Renal cortical epithelial cell (primary cell): ENCODE measurements at places on chromosomes 13 and 19. TPM values are rescaled to one million over a fixed set of nuclear protein-coding genes. Genes with fewer than 3 reads are reported as not detected.

DNA sequence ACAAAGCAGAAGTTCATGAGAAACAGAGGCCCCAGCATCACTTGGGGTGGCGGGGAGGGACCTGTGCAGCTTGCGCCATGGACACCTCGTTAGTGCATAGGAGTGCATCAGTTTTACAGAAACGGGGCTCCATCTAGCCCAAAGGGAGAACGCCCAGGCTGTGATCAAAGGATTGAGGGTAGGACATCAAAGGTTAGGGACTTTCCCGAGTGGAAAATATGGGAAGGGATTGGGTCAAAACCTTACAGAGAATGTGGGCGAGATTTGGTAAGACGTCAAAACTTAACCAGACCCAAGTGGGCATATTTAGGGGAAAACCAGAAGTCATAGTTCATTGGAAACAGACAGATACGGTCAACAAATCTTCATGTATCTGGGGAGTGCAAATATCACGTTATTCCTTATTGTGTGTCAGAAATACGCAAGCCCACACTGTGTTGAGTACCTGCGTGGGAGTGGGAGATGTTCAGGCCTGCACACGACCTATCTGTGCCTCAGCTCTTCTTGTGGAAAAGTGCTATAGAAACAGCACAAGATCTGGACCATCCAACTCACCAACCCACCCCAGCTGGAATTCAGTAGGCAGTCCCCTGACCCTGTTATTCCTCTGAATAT is 9.4 kb upstream of the GRAMD1A start:
- DNase-seq, result no peak

DNA sequence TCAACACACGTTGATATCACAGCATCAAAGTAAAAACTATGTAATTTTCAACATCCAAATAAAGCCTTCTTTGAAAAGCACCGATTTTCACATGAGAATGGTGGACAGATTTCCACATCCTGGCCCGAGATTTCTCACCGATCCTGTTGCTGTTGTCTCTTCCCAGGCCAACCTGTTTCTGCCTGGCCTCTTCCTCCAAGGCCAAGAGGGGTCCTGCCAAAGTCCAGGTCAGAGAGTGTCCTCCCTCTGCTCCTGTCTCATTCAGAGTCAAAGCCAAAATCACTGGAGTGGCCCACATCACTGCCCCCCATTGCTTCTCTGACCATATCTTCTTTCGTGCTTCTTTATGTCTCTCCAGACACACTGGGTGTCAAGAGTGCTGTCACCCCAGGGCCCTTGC is 49.5 kb downstream of the CHST8 start:
- no peak for DNase-seq

GRCh38 chr13:113239986-113240385 is 30.6 kb downstream of the CUL4A start:
- no peak for DNase-seq

- no peak for DNase-seq
These were observed 18.4 kb upstream of the TFDP1 start for GRCh38 chr13:113566227-113566561.

DNA sequence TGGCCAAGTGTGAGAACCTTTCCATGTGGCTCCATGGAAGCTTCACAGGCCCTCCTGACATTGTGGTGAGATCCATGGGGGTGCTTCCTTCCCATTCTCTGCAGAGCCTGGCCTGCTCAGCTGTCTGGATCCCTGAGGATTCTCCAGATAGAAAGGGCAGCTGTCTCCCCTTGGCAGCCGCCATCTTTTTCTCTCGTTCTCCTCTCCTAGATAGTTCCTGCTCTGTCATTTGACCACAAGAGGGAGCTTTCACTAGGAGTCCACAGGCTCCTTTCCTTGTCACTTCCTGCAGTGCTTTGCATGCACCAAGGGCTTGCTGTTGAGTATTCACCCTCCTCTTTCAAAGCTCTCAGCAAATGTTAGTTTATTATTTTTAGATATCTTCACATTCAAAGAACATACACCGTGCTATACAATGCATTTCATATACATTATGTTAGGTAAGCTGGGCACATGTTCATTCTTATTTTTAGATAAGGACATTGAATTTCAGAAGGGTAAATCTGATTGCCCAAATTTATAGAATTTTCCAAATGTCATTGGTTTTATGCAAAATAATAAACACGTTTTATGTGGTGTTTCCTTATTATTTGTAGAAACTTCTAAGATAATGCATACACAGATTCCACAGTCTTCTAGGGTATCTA is 133.2 kb downstream of the FRY start:
- peak; percentile 59 for DNase-seq

GRCh38 chr19:2665103-2665502 is 37.4 kb downstream of the GNG7 start:
- DNase-seq, result no peak

DNA sequence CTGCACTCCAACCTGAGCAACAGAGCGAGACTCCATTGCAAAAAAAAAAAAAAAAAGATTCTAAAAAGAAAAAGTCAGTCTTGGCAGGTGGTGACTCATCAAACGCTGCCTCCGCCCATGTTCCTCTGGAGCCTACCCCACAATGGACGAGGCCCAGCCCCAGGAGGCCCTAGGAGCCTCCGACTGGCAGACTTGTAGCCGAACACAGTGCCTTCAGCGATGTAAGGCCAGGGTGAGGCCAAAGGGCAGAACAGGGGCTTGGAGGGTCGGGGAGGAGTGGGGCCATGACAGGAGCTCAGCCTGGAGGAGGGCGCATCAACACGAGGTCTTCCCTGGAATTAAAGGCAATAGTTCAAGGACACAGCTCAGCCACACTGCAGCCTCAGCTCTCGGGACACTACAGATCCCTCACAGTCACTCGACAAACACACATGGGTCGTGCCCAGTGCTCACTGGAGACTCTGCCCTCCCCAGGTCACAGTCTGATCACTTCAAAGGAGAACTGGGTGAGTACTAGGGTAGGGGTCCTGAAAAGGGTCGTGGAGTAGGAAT is 5.1 kb downstream of the USE1 start:
- DNase-seq, result peak; percentile 65

DNA sequence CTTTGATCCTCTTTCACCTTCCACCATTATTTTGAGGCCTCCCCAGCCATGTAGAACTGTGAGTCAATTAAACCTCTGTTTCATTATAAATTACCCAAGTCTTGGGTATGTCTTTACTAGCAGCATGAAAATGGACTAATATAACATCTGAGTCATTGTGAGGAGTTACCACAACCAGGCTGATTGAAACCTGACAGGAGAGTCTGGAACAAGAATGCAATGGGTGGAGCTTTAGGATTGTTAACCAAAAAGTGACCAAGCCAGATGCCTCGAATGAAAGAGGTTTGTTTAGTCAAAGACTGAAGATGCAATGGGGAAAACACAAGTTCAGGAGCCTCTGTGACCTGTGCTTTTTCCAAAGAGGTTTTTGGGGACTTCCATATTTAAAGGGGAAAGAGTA is 659.0 kb downstream of the SLITRK6 start:
- no peak for DNase-seq

DNA sequence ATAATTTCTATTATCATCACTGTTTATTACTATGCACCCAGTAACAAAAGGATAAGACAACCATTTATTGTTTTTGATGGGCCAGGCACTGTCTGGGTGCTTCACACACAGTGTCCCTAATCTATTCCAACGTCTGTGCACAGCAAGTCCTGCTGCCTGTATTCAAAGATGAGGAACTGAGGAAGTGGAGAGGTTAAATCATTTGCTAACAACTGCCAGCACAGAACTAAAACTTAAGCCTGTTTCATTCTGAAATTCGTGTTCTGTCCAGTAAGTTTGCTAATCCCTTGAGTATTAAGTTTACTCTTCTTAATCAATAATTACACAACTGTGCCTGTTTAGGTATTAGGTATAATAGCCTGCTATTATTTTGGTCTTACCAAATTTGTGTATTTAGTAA is 41.9 kb downstream of the TEX26 start:
- no peak for DNase-seq

- no peak for DNase-seq
These were observed 64.6 kb downstream of the GGACT start for GRCh38 chr13:100523981-100524386.

- peak; percentile 61 for DNase-seq
These were observed 10.0 kb downstream of the ATP7B start for GRCh38 chr13:52001120-52001731.

DNA sequence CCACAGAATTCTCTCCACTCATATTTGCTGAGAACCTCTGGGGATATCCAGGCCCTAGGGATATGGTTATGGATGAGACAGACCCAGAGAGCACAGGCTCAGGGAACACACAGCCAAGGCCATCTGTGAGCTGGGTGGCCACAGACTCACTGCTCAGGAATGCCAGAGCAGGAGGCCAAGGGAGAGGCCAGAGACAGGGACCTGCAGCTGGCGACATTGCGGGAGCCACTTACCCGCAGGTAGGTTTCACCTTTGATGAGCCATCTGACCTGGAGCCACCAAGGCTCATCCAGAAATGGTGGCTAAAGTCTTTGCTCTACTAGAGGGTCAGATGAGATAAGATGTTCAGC is 29.4 kb downstream of the CCNE1 start:
- no peak for DNase-seq

- no peak for DNase-seq
These were observed 949.7 kb upstream of the SLITRK1 start for GRCh38 chr13:84831666-84832657.

DNA sequence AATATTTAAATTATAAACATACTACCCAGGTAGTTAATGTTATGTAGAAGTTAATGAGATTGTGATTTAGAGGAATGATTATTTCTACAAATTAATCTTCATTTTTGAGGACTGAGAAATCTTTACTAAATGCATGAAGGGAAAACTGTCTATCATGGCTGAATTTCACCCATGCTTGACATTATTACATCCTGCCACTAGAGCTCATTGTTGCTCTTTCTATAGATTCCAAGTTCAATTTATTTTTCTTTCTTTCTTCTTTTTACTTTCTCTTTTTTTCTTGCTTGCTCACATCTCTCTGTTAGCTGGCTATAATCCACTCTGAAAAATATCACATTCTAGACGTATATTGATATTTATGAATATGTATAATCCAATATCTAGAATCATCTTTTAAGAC is 505.0 kb upstream of the KLHL1 start:
- DNase-seq, result no peak

- DNase-seq, result no peak
These were observed 8.6 kb downstream of the RXFP2 start for GRCh38 chr13:31747966-31748365.

DNA sequence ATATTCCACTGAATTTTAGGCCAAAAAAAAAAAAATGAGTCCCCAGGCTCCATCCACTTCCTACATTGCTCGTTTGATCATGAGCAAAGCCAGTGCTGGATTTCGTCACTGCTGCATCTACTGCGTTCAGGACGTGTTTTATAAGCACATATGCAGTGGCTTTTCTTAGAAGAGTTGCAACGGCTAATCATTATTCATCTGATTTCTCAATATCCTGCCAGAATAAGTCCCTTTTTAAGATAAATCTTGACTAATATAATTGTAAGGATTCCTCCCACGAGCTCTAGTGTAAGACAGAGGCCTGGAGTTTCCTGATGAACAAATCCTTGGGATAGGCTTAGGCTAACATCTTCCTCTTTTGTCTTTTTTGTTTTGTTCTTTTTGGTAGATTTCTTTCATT is 19.5 kb downstream of the FAM124A start:
- no peak for DNase-seq

DNA sequence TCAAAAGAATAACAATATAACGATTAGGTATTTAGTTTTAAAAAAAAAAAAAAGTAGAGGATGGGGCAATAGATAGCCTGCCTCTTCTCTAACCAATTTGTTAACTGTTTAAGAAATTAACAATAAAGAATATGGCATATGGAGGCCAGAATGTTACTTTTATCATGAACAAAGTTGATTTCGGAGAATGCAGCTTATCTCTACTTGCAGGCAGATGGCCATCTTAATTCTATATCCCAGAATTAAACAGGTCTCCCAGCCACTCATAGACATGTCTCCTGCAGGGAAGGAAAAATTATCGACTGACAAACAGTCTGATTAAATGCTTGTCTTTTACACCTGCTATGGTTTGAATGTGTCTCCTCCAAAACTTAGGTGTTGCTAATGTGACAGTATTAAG is 96.6 kb downstream of the SLC25A15 start:
- no peak for DNase-seq

DNA sequence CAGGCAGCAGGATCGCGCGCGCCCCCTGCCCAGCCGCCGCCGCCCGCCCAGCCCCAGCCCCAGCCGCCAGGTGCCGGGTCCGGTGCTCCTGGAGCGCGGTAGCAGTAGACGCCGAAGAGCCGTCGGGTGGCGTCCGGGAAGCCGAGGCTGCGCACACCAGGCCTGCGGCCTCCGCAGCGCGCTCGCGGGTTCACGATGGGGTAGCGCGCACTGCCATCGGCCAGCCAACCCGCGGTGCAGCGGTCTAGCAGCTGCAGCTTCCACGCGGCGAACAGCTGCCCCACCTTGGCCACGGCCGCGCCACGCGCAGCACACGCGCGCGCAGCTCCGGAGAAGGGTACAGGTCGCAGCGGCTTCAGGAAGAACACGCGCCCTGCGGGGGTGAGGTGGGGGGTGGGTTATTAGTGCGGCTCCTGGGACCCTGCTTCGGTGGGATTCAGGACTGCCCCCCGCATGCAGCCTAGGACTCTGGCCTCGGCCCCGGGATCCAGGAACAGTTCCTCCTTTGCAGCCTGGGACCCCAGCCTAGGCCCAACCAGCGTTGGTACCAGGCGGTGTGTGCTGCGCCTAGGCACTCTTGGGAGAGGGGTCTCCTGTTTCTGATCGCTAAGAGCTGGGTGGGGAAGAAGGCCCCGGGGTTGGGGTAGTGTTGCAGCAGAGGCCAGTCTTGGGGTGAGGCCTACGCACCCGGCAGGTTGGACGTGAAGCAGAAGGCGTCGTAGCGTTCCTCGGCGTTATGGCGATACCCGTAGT is 15.1 kb downstream of the TM6SF2 start:
- DNase-seq, result no peak

DNA sequence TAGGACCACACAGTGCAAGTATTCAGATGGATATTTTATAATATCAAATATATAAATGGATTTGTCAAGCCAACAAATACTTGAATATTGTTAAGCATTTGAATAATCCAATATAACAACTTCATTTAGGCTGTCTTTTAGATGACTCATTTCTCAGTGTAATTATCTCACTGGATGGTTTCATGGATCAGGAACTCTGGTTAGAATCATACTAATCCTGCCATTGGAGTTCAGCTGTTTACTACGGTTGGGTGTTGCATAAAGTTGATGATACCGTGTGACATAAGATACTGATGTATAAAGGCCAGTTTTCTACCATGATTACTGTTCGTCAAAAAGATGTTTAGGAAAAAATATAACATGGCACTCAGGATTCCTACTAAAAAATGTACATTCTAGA is 196.3 kb downstream of the TSHZ3 start:
- peak; percentile 58 for DNase-seq

DNA sequence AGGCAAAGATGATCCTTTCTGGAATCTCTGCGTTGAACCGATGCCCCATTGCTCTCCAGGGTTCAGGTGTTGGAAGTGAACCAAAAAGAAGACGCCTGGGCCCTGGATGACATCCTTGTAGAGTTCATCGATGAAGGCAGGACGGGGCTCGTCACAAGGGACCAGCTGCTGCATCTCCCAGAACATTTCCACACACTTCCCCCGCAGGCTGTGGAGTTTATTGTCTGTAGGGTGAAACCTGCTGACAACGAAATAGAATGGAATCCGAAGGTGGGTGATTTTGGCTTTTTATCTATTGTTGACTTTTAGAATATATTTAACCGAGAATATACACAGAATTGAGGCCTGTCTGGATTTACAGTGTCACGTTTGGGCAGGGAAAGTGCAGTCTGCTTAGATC is 58.4 kb downstream of the SLC7A9 start:
- DNase-seq, result no peak

Gene KLK2
- not detected in 2 replicates for total RNA-seq

Gene FCAR
- total RNA-seq, result not detected in 2 replicates

Gene PSG1
- 0.35 and 0.70 TPM in 2 replicates for total RNA-seq

Gene S1PR4
- total RNA-seq, result 0.10 TPM in 1 of 2 replicates, not detected in the other

Gene DLEU7
- not detected in 2 replicates for total RNA-seq

Gene CCDC122
- 8.2 and 10.2 TPM in 2 replicates for total RNA-seq

Gene ZIC5
- not detected in 2 replicates for total RNA-seq

Gene SIGLEC12
- not detected in 2 replicates for total RNA-seq
